ENCODE measurements at places on chromosomes 7 and 10.

- DNase-seq, result no peak
Observed at GRCh38 chr10:52662256-52662655, 110.3 kb downstream of the MBL2 start.

DNA sequence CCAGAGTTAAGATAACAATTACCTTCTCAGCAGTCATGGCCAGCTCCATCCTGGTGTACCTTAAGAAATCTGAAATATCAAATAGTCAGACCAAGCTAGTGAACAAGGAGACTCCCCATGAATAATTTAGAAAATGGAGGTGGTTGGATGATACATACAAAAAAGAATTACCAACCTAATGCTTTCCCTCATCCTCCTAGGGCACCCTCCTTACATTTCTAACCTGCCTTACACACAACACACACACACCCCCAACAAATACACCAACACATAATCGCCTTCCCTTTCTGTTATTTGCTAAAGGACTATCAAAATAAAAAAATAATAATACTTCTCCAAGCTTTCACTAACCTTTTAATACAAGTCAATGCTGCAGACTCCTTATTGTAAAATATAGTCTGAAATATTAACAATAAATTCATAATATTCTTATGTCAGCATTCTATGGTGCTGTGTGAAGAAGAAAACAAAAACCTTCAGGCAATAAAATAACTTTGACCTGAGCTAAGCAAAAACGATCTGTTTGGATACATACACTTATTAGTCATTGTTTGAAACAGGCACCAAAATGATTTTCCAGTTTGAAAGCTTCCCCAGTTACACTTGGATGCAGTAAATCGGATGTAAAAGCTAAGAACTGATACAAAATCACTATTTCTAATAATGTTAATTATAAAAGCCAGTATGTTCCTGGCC, 3.4 kb downstream of the TWIST1 start:
- peak; percentile 56 for DNase-seq

DNA sequence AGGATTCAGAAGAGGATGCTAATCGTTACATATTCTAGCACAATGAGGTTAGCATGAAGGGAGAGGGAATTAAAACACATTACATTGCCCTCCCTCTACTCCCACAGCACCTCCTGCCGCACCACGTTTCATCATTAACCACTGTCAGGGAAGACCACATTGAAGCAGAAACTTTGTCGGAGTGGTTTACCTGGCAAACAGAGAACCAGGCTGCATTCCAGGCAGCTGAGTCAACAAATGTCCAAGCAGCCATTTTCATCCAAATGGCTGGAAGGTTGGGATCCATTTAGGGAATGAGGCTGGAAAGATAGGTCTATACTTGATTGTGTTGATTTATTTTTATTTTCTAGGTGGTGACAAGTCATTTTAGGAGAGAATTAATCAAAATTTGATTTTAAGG, 273.6 kb downstream of the DYNC1I1 start:
- no peak for DNase-seq

GRCh38 chr7:128165927-128166420, 75.1 kb upstream of the LEP start:
- DNase-seq, result no peak

DNA sequence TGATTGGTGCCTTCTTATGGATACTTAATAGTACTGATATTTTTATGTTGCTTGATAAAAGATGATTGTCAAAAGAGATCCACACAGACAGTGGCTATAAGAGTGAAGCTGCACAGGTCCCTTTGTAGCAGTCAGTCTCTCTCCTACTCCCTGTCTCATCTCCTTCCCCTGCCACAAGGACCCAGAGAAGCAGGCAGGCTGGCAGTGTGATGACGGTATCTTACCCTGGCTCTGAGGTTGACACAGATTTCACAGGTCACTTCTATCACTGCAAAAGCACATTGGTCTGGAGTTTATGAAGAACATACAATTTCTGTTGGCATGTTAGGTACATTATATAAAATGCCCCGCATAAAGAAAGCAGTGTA, 64.4 kb upstream of the AHR start:
- no peak for DNase-seq

DNA sequence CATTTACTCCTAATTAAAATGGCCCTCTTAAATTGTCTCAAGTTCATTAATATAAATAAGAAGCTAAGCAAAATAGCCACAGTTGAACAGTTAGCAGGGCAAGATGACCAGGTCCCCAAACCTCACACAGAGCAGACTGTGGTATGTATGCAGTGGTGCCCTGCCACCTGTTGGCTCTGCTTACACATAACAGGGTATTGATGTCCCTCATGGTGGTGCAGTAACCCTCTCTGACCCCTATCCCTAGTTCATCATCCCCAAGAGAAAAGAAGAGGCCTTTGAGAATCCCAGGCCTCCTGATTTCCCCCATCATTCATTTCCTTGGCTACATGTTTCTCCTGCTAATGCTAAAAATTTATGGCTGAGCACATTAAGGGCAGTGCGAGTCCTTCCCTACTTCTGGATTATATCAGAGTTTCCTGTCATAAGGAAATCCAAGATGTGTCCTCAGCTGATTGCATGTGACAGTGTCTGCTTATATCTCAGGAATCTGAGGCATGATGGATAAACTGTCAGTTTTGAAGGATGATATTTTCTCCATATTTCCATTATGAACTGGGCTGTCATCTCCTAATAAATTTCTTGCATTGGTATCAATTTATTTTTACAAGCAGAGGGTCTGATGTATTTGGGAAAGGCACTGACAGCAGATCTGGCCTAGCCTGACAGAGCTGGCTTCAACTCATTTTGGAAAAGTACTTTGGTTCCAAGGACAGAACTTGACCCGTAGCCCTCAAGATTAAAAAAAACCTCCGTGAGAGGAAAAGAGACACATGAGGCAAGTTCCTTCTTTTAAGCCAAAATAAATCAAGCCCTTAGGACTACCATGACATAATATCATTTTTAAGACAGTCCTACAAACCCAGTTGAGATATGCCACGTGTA, 880.6 kb downstream of the LRMDA start:
- no peak for DNase-seq

- DNase-seq, result no peak
Observed at GRCh38 chr7:76505168-76506080, 4.9 kb upstream of the UPK3B start.

- no peak for DNase-seq
Observed at GRCh38 chr10:49558190-49558589, 19.3 kb upstream of the ERCC6 start.

DNA sequence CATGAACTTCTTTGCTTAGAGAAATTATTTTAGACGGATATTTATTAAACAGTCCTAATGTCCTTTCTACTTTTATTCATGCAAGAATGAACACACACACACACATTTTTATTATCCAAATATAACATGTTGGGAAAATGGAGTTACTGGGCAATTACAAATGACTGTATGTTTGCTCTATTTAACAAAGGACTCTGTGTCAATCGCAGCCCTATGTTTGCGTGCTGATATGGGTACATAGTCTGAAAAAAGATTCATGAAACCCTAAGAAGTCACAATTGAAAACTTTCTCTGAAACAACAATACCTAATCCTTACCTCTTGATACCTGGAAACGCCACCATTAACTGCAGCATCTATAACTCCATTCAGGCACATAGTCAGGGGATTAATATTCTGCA, 184.7 kb upstream of the IMMP2L start:
- DNase-seq, result no peak

GRCh38 chr10:650886-651615, 38.4 kb downstream of the DIP2C start:
- DNase-seq, result no peak

GRCh38 chr10:94465684-94466083, 63.3 kb downstream of the TBC1D12 start:
- no peak for DNase-seq

DNA sequence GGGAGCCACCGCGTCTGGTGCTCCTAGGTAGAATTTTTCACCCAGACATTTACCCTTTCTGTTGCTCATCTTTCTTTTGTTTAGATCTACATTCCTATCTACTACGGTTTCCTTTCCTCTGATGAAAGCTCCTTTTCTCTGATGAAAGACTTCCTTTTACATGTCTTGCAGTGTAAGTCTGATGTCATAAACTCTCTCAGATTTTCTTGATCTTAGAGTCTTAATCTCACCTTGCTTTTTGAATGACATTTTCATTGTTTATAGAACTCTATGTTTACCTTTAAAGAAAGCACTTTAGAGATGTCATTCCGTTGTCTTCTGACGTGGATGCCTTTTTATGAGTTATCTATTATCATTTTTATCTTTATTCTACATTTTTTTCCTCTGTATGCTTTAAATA, 171.8 kb upstream of the MTPN start:
- no peak for DNase-seq

GRCh38 chr7:49778731-49779270, 5.4 kb downstream of the VWC2 start:
- no peak for DNase-seq

- DNase-seq, result no peak
Observed at GRCh38 chr10:80351220-80351619, 5.3 kb downstream of the DYDC1 start.

- DNase-seq, result no peak
Observed at GRCh38 chr7:45709168-45710042, 135.2 kb downstream of the ADCY1 start.

- no peak for DNase-seq
Observed at GRCh38 chr7:80053124-80053523, 81.5 kb upstream of the GNAI1 start.
